CD14-positive monocyte (primary cell): ENCODE measurements at places on chromosomes 5 and 9. TPM values are rescaled to one million over a fixed set of nuclear protein-coding genes. Genes with fewer than 3 reads are reported as not detected.

Gene UNC5A
- 0.07 TPM for polyA plus RNA-seq

DNA sequence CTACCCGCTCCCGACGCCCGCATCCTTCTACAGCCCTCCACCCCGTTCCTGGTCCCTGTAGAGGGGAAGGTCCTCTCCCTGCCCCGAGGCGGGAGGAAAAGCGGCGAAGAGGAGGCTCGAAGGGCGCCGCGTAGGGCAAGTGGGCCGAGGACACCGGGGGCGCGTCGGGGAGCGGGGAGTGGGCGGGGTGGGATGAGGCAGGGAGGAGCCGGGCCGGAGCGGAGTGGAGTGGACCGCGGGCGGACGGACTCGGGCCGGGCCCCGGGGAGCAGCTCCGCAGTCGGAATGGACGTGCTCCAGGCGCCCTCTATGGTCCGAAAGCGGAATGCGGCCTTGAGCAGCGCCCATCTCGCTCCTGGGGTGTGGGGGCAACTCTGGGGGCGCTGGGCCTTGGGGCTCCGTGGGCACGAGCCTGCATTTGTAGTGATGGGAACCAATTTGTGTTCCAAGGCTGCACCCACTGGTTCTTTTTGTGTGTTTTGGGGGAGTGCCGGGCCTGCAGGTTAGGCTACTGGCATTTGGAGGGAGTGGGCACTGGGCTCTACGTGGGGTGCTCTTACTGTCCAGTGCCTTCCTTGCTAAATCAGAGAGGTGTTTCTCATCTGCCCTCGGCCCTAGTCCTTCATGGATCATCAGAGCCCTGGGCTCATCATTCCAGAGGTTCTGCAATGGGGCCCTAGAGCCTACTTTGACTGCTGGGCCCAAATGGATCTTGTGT lies 7.3 kb downstream of the IRX1 start:
- DNase-seq = no peak

GRCh38 chr5:147754372-147755122 lies 28.0 kb downstream of the JAKMIP2 start:
- no peak for DNase-seq

DNA sequence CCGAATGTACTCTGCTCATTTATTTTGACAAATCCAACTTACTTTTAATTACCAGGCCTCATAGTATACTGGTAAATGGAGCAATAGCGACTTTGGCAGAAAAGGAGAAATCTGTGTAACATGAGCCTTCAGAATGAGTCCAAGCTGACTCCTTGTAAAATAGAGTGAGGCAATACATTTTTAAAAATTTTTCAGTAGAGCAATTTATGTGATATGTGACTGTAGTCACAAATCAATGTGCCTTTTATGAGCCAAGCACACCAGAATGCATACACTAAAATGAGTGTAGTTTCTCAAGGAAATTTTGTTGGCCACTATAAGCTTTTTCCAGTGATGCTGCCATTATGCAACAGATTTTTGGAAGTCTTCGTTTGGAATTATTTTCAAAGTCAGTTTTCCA lies 73.8 kb downstream of the SNCAIP start:
- DNase-seq = no peak

DNA sequence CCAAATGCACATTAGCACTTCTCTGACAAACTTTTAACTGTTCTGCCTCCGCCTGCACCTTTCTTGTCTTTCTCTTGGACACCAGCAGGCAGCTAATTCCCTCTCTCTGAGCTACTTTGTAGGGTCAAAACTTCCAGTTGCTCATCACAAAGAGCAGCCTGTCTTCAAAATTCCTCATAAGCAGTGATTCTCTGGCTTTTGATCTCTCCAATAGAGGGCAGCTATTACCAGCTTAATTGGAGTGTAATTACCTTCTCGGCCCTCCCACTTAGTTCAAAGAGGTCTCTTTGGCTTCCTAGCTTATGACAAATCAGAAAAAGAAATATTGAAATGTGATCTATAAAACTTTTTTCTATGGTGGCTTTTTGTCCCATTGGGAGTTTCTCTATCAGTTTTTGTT lies 43.6 kb upstream of the RAD23B start:
- DNase-seq = peak; percentile 8

DNA sequence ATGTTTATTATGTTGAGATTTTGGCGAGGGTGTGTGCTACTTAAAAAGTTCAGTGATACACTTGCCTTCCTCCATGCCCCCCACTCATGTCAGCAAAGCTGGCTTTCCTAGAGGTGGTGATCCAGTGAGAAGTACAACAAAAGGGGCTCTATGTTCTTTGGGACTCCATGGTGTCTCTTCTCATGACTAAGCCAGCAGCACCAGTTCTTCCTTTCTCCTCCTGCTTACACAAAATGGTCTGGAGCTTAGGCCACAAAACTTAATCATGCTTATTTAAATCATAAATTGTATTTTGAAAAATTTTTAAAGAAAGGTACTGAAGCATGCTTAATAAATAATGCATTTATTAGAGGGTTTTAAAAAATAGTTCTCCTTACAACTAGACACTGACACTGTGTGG lies 22.4 kb downstream of the MOCS2 start:
- no peak for DNase-seq

DNA sequence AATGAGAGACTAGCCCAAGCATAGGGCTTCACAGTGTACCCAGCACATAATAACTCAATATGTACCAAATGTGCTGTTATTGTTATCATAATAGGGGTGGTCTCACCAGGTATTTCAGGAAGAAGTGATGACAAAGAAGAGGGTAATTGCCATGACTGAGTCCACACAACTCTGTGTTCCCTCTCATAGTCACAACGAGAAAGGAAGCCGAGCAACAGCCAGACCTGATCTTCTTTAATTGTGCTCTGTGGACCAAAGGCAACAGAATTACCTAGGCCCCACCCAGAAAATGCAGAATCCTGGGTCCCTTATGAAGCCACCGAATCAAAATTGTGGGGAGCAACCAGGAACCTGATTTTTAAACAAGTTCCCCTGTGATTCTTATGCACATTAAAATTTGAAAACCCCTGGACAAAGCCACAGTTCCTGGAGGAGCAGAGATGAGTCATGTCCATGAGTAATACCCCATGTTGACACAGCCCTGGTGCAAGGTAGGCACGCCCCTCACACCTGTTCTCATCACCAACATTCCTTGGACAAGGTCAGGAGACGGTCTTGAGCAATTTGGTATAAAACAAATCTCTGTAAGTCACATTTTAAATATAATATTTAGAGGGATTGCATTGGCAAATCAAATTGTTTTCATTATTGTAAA lies 5.2 kb downstream of the FGF1 start:
- DNase-seq = peak; percentile 16

Gene ELOVL7
- 0.20 and 0.33 TPM in 2 replicates for polyA plus RNA-seq

GRCh38 chr5:150469718-150470469 lies 20.4 kb upstream of the RPS14 start:
- DNase-seq = no peak

DNA sequence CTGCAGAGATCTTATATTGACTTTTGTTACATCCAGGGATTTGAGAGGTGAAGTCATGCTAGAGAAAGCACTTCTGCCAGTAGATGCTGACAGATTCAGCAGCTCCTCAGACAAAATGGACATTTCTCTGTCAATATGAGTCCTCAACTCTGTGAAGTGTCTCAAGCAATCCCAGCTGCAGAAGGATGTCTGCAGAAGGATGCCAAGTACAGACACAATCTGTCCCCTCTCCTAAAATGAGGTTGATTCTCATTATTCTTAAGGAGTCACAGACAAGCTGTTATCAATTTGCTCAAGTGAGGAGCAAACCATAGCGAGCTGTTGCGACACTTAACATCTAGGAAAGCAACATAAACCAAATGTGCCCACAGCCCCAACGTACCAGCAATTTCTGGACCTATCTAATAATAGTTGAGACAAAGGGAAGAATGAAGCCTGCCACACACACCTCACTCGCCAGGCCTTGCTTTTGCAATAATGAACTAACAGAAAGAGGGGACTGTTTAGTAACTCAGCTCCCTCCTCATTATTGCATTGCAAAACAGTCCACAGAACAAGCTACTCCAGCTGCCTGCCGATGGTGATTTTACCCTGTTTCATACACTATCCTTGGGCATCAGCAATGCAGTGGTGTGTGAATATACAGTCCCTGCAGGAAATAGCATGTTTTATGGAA lies 364.2 kb upstream of the PDE4D start:
- peak; percentile 43 for DNase-seq

GRCh38 chr5:80507663-80508062 lies 19.8 kb downstream of the FAM151B start:
- DNase-seq = no peak

DNA sequence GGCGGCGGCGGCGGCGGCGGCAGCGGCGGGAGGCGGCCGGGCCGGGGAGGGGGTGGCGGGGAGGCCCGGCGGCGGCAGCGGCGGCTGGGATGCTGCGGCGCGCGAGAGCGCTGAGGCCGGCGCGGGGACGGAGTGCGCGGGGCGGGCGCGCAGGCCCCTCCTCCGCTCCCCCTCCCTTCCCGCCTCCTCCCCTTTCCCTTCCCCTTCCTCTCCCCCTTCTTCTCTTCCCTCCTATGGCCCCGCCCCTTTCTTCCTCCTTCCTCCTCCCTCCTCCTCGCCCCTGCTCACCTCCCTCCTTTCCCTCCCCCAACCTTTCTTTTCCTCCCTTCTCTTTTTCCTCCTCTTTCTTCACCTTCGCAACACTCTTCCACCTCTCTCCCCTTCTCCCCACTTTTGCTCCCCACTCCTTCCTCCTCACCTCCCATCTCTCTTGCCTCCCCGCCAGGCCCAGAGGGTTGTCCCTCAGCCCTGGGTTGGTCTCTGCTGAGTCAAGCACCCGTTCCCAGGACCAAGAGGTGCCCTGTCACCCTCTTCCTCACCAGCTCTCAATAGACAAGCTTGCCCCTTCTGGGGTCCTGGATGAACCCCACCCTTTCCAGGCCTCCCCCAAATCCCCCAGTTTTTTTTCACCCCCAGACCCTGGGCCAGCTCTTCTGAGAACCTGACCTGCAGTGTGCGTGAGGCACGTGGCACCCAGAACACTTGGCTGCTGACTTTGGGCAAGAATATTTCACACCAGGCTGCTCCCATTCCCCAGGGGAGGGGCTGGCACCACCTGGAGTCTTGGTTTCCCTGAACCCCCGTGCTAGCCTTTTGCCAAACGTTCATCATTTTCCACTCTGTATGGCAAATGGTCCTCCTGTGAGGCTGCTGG lies at the start of gene SEMA4D:
TSS of gene SEMA4D (minus strand) at position 136 of the 874 bp plus-strand sequence. CDS start 92,657 bp downstream, outside the sequence.
- DNase-seq = peak; percentile 79

DNA sequence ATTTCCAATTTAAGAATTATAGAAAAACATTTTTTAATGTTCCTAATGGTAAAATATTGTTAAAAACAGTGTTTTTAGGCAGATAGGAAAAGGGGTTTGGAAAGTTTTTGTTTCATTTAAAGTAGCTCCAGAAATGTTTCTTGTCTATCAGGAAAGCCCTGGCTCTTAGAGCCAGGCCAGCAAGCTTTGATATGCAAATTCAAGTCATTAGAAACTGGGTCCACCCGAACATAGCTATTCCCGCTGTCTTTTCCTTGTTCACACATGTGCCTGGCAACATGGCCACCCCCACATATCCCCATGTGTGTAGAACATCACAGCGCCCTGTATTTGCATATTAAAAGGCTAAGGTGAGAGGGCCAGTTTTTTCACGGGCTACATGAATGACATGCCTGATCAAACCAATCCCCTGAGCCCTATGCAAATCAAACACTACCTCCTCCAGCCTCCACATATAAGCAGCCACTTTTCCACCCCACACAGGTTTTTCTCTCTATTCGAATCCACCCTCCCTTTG lies 925.3 kb upstream of the CDH10 start:
- DNase-seq = no peak

Gene CKMT2
- not detected in 2 replicates for polyA plus RNA-seq

DNA sequence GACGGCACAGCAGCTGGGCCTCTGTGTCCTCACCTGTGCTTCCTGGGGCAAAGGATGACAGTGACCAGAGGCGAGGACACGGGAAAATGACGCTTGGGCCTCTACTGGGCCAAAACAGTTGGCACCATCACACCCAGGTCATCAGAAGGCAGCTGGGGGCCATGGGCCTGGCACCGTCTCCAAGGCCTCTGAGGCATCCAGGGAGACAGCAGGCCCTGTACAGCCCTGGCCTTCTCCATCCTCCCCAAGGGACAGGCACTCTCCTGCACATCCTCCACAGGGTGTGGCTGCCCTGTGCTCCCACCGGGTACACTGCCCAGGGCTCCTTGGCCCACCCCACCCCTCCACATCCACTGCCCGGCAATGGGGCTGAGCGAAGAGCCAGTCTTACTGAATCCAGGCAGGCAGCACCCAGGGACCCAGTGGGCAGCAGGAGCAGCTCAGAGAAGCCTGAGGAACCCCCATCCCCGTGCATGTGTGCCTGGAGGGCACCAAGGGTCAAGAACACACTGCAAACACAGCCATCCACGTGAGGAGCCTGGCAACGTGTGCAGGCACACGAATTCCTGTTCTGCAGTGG lies 4.0 kb downstream of the LPCAT1 start:
- DNase-seq = no peak

DNA sequence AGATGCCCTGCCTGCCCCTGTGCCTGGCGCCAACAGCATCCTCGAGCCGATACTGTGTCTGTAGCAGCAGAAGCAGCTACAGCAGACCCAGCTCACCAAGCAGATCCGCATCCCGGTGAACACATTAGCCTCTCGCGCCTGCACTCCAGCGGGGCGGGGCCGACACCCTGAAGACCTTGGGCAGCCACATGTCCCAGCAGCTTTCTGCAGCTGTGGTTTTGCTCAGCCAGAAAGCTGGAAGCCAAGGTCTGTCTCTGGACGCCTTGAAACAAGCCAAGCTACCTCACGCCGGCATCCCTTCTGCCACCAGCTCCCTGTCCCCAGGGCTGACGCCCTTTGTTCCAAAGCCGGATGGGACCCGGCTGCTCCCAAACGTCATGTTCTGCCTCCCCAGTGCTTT lies 59.6 kb downstream of the ACTBL2 start:
- DNase-seq = no peak

DNA sequence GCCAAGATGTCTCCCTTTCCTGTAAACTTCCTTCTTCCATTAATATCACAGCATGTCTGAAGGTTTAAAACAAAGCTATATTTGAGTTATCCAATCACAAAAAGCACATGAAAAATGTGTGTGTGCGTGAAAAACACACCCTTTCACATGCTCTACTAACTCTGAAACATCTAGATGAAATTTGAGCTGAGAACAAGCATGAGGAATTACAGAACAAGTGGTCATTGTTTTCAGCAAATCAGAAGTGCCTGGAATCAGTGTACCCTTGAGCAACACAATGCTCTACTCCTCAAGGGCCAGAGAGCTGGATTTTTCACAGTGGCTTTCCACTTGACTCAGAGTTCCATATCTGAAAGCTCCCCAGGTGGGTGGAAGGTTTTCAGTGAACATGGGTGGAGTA lies 255.9 kb downstream of the PSAT1 start:
- DNase-seq = no peak

Gene ADGRD2
- polyA plus RNA-seq = not detected

GRCh38 chr5:95446560-95447221 lies 55.5 kb downstream of the FAM81B start:
- no peak for DNase-seq

GRCh38 chr5:58482536-58482935 lies 8.7 kb upstream of the GAPT start:
- no peak for DNase-seq

DNA sequence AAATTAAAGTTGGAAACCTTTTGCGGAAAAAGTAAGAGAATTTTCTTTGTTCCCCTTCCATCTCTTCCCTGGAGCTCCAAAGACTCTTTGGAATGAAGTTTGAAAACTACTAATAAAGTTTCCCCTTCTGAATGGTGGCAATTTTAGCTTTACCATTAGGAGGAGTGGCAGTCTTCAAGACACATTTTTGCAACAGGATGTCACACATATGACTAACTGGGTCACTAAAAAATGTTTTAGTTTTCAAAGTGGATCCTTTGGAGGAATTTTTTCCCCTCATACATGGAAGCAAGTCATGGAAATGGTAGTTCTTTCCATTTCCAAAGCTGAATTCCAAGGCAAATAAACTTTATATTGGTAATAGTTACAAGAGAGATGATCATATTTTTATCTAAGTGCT lies 15.6 kb downstream of the FBXO4 start:
- no peak for DNase-seq

Gene TICAM2
- 2.5 and 3.5 TPM in 2 replicates for polyA plus RNA-seq
